HepG2 (cell line): ENCODE measurements at places on chromosomes 2 and 18.

DNA sequence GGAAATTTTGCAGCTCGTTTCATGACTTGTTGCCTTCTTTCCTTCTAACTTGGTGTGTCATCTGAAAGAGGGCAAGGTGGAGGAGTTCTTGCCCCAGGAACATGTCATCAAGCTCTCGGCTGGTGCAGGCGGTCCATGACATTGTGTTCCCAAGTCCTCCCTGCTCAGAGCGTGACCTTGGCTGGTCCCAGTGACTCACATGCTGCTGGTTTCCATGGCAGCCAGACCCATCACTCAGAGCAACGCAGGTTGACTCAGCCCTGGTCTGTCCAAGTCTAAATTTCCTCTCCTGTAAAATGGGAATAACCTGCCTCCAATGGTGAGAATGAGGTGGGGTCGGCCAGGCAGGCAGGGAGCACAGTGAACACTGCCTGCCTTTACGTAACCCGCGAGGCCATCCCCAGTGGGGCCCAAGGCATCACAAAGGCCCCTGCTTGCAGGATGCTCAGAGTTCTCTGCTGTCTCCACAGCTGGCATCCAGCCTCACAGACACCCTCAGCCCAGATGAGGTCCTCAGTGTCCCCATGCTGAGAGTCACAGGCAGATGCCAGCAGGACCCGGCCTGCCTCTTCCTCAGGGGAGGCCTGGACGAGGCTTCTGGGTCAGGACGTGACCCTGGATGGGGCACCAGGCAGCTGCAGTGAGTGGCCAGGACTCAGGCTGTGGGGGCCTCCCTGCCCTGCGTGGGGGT is 143.7 kb downstream of the TPO start:
- DNase-seq: peak; percentile 64

- DNase-seq: no peak
These were observed 47.5 kb downstream of the ANO7 start for GRCh38 chr2:241235859-241236593.

DNA sequence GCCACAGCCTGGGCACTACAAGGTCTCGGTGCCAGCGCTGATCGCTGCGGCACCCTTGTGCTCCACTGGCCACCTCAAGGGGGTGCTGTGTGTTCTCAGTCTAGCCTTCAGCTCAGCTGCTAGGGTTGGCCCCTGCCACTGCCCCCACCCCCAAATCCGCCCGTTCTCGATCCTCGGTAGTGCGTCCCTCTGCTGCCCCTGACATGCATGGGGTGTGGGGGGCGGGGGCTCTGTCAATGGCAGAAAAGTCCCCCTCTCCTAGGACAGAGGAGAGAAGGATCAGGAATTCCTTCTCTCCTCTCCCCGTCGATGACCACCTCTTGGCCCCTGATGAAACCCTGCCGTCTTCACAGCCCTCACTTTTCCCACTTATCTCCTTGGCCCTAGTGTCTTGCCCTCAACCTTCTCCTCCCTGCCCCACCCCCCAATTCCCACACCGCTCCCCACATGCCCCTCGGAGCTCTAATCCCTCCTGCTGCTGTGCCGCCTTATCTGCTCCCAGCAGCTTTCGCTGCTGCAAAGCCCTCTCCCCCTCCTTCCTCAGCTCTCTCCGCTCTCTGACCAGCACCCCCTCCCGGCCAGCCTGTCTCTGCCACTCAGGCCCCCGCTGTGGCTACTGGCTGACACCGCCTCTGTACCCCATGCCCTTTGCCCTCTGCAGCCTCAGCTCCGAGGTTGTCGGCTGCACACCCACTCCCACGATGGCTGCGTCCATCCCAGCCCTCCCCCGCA is 4.3 kb upstream of the ASIC4 start:
- DNase-seq: peak; percentile 60

- no peak for DNase-seq
These were observed 145.9 kb downstream of the PIK3C3 start for GRCh38 chr18:42100911-42101310.

GRCh38 chr2:85621338-85621737 is 5.4 kb downstream of the USP39 start:
- DNase-seq: no peak

GRCh38 chr18:62522178-62522503 is 684 bp upstream of the ZCCHC2 start:
- no peak for DNase-seq

- DNase-seq: no peak
These were observed 23.9 kb downstream of the ACKR3 start for GRCh38 chr2:236593531-236593930.

DNA sequence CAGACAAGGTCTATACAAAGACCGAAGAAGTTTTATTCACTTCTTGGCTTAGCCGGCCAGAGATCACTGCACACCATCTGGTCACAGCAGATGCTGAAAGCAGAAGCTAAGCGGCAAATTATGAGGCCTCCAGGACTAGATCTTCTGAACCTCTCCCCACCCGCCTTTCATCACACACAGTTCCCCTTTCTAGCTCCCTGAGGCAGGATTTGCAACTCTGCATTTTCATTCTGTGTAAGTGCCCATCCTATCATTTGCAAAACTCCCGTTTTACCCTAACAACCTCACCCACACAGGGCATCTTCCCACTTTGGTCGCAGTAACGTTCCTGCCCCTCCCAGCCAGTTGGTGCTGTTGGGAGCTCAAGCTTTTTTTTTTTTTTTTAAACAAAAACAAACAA is 3.1 kb upstream of the MOB1A start:
- DNase-seq: no peak

GRCh38 chr2:128307595-128307994 is 11.1 kb downstream of the HS6ST1 start:
- DNase-seq: no peak

- peak; percentile 44 for DNase-seq
These were observed 56.2 kb upstream of the ATP8B1 start for GRCh38 chr18:57859314-57859713.

GRCh38 chr18:366466-367061 is 98.7 kb upstream of the THOC1 start:
- DNase-seq: no peak

DNA sequence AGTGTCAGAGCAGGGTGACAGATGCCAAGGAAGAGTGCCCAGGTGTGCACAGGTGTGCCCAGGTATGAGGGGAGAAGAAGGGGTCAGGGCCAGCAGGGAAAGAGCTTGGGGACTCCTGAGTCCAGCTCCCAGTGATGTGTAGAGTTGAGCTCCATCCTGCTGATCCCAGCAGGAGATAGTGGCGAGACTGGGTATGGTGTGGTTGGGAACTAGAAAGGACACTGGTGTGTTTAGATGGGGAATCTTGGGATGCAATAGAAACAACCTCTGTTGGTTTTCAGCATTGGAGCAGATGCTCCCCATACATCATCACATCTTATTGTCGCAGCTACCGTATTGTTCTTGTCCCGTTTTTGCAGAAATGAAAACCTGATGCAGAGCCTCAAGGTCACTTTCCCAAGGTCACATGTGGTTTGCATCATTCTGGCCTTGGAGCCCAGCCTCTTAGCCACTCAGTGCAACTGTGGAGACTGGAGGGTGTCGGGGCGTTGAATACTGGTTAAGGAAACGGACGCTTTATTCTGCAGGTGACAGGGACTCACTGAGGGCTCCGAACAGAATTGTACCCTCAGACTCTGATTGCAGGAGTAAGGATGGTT is 166.7 kb downstream of the AGAP1 start:
- DNase-seq: peak; percentile 25

DNA sequence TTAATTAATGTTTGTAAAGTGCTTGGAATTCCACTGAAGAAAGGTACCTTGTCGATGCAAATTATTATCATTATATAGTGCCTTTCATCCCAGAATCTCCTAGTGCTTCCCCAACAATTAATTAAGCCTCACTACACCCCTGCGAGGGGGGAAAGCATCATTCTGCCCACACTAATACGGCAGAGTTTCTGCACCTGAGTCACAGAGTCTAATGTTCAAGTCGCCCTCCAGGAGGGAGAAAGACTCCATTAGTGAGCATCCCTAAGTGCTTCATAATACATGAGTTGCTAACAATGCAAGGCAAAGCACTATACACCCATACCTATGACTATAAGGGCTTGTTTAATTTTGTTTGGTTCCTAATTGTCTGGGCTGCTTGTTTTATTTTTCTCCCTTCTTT is 25.4 kb upstream of the NRP2 start:
- no peak for DNase-seq

- no peak for DNase-seq
These were observed 78.5 kb downstream of the CLIP4 start for GRCh38 chr2:29193681-29194080.

DNA sequence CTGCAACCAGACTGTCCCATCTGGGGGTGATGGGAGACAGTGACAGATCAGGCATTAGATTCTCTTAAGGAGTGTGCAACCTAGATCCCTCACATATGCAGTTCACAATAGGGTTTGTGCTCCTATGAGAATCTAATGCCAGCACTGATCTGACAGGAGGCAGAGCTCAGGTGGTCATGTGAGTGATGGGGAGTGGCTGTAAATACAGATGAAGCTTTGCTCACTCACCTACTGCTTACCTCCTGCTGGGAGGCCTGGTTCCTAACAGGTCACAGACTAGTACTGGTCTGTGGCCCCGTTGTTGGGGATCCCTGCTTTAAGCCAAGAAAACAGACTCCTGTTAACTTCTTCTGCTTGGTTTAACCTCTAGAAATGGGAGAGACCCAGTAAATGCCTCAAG is 3.2 kb downstream of the CYP27A1 start:
- peak; percentile 58 for DNase-seq

- no peak for DNase-seq
These were observed 332.8 kb downstream of the MYCN start for GRCh38 chr2:16273111-16273510.

DNA sequence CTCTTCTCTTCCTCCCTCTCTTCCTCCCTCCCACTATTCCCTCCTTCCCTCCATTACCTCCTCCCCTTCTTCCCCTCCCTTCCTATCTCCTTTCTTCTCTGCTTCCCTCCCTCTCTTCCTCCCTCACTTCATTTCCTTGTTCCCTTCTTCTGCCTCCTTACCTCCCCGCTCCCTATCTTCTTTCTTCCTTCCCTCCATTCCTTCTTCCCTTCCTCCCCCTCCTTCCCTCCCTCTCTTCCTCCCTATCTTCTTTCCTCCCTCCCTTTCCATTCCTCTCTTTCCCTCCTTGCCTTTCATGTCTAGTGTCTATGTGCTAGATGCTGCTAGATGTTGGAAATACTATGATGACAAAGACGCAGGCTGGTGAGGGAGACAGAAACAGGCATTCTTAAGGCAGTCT is 246.0 kb downstream of the TDRD15 start:
- no peak for DNase-seq

- DNase-seq: peak; percentile 10
These were observed 254.8 kb downstream of the CDH2 start for GRCh38 chr18:27921904-27922751.
